ENCODE measurements at places on chromosomes 4 and X.

GRCh38 chrX:152959626-152960025 lies 34.3 kb downstream of the PNMA5 start:
- DNase-seq, result no peak

GRCh38 chr4:159297091-159297490 lies 194.2 kb downstream of the RAPGEF2 start:
- DNase-seq, result no peak

DNA sequence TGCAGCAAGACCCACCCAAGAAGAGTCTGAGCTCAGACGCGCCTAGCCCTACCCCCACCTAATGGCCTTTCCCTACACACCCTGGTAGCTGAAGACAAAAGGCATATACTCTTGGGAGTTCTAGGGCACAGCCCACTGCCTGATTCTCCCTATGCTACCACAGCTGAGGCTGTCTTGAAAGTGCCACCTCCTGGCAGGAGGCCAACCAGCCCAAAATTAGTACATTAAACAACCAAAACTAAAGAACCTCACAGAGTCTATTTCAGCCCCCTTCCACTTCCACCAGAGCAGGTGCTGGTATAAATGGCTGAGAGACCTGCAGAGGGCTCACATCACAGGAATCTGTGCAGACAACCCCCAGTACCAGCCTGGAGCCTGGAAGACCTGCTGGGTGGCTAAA lies 119.1 kb downstream of the HMGN5 start:
- DNase-seq, result no peak

GRCh38 chr4:110613745-110614144 lies 9.1 kb downstream of the PITX2 start:
- DNase-seq, result no peak

GRCh38 chrX:150365990-150366911 lies 3.1 kb downstream of the MAMLD1 start:
- DNase-seq, result no peak

- DNase-seq, result no peak
Measured at GRCh38 chr4:110553197-110553596, 69.7 kb downstream of the PITX2 start.

DNA sequence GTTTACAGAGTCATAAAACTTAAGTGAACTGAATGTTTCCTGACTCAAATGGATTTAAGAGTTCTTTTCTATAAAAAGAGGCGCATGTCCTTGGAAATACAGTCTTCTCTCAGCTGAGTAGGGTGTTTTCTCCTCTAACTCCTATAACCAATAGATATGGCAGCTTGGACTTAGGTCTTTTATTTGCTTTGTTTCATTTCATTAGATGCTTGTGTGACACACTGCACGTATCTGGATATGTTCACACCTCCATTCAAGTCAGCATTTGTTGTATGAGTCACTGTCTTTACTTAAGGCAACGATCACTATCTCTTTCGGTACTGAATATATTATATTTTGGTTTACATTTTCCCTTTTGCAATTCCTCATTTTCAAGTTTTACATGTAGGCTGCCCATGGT lies 136.6 kb downstream of the ARSF start:
- no peak for DNase-seq
